ENCODE measurements at places on chromosomes 1 and 21. TPM values are rescaled to one million over a fixed set of nuclear protein-coding genes. Genes with fewer than 3 reads are reported as not detected.

- DNase-seq = no peak
Observed at GRCh38 chr1:198936371-198937083, 297.7 kb downstream of the PTPRC start.

DNA sequence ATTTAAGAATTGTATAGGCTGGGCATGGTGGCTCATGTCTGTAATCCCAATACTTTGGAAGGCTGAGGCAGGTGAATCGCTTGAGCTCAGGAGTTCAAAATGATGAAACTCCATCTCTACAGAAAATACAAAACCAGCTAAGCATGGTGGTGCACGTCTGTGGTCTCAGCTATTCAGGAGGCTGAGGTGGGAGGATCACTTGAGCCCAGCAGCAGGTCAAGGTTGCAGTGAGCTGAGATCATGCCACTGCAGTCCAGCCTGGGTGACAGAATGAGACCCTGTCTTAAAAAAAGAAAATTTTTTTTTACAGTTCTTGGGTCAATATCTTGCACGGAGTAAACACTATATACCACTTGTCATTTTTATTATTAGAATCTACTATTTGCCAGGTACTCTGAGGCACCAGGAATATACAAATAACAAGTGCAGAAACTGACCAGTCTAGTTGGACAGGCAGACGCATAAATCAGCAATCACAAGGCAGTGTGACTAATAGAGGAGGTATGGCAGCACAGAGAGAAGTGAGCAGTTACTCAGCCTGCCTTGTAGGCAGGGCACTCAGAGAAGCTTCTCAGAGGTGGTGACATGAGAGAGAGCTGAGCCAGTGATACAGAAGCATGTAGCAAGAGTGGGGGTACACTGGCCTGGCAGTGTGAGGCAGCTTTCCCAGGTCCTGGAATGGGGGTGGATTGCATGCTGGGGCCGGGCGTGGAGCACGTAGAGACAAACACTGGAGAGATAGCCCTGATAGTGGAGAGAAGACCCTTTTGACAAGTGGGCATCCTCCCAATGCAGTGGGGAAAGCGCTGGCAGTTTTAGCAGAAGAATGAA, 8.0 kb downstream of the PHLDA3 start:
- no peak for DNase-seq

- no peak for DNase-seq
Observed at GRCh38 chr1:200971428-200971903, 52.0 kb downstream of the KIF21B start.

- no peak for DNase-seq
Observed at GRCh38 chr1:145871994-145872924, 13.4 kb upstream of the PIAS3 start.

DNA sequence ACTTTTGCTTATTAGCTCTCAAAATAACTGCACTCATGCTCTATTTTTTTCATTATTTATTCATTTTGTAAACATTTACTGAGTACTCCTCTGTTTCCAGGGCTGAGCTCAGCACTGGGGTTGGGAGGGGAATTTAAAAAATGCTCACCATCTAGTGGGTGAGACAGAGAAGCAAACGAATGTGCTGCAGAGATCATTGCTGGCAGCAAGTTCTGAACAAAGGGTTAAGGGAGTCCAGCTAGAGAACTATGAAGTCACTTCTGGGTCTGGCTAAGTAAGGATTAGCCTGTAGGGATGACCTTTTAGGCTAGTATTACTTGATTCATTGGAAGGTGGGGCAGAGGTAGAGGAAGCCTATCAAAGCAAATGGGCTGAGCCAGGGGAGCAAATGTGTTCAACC, 99.1 kb upstream of the ZNF644 start:
- DNase-seq = no peak

DNA sequence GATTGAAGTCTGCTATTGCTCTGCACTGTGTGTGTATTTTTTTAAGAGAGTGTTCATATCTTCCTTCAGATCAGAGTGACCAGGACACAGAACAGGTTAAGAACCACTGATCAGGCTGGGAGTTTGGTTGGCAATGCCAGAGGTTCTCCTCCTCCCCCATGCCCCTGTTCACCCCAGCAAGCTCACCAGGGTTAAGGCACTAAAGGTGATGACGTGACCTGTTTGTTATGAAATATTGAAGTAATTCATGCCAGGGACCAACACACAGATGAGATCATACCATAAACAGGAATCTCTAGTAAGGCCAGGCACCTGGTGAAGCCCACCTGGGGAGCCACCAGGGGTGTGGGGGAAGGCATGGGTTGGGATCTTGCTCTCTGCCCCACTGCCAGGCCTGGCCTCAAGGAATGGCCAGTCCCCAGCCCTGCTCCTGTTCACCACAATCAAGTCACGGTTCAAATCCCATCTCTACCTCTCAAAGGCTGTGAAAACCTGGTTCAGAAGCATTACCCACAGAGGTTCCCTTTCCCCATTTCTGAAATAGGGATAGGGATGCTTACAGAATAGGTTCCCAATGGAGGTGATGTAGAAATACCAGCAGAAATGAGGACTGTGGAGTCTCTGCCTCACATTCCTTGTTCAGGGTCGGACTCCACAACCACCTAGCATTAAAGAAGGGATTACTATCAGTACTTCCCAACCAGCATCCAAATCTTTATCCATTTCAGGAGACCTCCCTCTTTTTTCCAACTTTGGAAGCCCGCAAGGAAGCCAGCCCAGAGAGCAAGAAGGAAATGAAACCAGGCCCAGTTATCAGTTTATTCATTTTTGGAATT, 2.4 kb downstream of the ID3 start:
- DNase-seq = no peak

GRCh38 chr1:47374501-47374900, 40.9 kb downstream of the CMPK1 start:
- DNase-seq = no peak

DNA sequence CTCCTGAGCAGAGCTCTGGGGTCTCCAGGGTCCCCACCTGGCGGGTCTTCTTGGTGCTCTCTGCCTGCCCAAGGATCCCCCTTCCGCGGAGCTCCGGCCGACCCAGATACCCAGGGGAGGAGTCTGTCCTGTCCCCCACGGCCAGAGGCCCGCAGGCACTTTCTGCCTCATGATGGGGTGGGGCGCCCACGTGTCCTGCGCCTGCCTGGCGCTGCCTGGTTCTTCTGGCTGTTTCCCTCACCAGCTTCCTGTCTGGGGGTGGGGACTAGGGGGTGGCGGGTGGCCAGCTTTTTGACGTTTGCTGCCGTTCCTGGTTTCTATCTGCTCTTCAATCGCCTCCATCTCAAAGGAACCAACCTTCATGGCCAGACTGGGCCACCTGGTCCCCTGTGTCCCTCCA, 313.3 kb upstream of the VAMP3 start:
- DNase-seq = no peak

DNA sequence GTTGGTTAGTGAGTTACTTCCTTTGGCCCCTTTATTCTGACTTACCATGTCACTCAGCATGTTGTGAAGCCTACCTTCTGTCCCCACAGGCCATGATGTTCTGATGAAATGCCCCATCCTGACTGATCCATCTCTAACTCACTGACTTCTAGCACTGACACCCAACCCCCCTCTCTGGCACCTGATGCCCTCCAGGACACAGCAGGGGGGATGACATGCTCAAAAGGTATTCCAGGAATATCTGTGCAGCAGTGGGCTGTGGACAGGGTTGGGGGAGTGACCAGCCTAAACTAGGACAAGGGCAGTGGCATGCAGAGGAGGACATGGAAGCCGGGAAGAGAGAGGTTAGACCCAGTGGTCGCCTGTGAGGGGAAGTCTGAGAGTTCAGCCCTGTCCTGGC, 25.5 kb downstream of the SYT2 start:
- no peak for DNase-seq

DNA sequence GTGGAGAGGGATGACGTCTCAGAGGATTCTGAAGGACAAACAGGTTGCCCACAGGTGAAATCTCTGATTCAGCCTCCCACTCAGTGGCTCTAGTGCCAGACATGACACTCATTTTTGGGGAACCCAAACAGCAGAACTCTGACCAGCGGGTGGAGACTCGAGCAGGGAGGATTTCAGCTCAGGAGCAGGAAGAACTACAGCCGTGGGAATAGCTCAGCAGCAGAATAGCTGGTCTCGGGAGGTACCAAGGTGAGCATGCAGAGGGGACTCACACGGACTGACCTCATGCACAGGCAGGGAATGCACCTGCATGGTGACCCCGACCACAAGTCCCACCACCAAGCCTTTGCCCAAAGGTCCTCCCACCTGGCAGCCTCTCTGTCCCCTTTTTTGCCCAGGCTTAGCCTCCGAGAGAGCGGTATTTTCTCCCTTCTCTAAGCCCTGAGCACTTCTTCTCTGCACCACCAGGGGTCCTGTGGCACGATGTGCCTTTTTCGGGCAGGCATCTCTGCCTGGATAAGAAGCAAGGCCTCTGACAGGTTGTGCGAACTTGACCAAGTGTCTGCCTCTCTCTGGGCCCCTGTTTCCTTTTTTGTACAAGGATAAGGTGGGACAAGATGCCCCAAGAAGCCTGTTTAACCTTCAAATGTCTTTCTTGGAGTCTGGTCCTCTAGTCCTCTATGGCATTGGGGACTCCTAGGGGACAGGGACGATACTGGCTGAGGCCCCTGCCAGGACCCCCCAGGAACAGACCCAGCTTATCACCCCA, 8.8 kb upstream of the FGR start:
- no peak for DNase-seq

- DNase-seq = no peak
Observed at GRCh38 chr1:111629190-111629954, 9.8 kb downstream of the RAP1A start.

GRCh38 chr21:43933199-43933598, 68.2 kb downstream of the AGPAT3 start:
- DNase-seq = no peak

DNA sequence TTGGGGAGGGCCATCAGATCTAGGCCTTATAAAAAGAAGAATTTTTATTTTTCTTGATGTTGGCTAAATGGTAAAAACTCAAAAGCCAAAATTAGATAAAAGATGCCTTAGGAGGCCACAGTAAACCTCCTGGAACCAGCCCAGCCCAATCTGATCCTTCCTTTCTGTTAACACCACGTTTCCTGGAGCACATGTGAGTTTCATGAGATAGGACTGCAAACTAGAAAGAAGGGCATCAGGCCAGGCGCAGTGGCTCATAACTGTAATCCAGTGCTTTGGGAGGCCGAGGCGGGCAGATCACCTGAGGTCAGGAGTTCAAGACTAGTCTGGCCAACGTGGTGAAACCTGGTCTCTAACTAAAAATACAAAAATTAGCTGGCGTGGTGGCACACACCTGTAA, 6.7 kb downstream of the HSF2BP start:
- no peak for DNase-seq

GRCh38 chr1:164731161-164731876, 172.3 kb downstream of the PBX1 start:
- no peak for DNase-seq

DNA sequence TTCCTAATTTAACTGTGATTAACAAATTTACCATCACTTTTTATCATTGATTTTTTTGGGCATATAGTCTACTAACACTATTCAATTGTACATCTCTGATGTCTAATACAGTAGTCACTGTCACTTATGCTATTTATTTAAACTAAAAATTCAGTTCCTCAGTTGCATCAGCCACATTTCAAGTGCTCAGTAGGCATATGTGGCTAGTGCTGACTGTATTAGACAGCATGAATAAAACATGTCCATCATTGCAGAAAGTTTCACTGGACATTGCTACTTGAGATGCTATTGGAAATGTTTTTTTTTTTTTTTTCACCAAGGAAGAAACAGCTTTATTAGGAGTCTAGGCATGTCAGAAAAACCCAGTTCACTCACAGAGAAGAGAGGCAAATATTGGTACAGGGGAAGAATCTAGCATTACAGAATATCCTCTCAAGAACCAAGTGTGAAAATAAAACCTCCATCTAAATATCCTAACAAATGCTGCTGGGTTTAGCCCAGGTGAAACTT, 108.1 kb upstream of the GNG4 start:
- DNase-seq = no peak

DNA sequence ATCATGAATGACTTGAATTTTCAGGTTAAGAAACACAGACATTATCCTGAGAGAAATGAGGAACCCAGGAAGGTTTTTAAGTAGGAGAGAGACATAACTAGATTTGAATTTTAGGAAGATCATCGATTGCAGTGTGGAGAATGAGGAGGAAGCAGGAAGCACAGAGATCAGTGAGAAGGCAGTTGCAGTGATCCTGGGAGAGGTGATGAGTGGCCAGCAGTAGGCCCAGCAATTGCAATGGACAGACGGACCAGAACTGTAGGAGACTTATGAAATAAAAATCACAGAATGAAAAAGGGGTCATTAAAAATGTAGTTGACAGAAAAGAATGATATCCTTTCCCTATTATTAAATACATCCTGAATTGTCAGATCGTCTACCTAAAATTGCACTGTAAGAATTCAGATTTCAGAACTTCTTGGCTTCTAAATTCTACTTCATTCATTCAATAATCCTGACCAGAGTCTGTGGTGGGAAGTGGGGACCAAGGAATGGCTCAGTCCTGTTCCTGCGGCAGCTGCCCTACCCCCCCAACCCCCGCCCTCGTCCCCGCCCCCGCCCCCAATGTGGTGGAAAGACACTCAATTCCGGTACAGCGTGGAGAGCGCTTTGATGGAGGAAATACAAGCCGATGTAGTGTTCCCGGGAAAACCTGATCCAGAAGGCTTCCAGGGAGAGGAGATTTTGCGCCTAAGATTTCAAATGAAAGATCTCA, 35.1 kb downstream of the SLC2A1 start:
- no peak for DNase-seq

GRCh38 chr1:119481951-119482350, 25.1 kb upstream of the HSD3B1 start:
- DNase-seq = no peak

DNA sequence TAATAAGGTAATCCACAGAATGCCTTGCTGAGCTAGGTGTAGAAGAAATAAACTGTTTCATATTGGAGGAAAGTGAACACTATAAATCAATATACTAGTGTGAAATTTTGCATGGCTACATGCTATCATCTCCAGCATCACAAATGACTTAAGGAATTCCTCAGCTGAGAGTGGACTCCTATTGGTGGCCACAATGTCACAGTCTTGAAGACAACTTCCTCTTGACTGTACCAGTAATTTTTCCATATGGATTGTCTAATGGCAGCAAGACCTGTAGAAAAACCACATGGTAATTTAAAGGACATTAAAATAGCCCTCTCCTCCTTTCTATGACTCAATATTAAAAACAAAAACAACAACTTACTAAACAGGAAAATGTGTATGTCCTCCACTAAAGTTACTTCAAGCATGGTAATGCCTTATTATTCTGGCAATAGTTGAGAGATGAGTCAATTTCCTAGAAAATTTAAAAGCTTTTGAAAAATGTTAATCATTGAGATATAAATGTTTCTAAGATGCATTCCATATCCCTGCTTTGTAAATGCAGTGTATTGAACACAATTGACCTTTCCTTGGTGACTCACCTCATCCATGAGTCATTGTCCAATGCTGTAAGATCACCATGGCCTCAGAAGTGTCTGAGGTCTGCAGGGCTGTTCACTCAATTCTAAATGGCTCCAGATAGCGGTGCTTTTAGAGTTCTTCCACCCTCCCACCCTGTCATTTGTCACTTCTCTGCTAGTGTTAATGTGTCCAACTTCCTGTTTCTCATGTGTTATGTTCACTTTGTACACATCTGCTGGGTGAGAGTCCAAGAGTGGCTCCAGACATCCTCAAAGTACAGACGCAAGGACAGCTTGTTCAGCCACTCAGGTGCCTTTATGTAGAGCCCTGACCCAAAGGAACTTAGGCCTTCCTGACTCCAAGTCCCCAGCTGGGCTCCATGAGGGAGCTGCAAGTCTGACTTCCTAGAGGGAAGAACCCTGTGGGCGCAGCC, 32.8 kb upstream of the DNASE2B start:
- no peak for DNase-seq

- no peak for DNase-seq
Observed at GRCh38 chr1:41053316-41053715, 31.8 kb upstream of the SLFNL1 start.

SYT11 gene
- 14.3 TPM for polyA plus RNA-seq

REN gene
- 71.6 TPM for polyA plus RNA-seq

AGBL4 gene
- polyA plus RNA-seq = 1.3 TPM

UFC1 gene
- polyA plus RNA-seq = 154 TPM

TMEM79 gene
- polyA plus RNA-seq = 4.1 TPM

Measured in left renal pelvis (tissue), 4 donors.